DND-41 (cell line): ENCODE measurements at places on chromosomes 5 and 9.

- no peak overlapping the region for H3K27ac ChIP-seq
- no peak for DNase-seq
- no peak overlapping the region for H3K4me3 ChIP-seq
- H3K4me1 ChIP-seq = no peaks in the 10 kb centered on the region
Measured at GRCh38 chr9:95598236-95598635, 81.5 kb upstream of the PTCH1 start.

DNA sequence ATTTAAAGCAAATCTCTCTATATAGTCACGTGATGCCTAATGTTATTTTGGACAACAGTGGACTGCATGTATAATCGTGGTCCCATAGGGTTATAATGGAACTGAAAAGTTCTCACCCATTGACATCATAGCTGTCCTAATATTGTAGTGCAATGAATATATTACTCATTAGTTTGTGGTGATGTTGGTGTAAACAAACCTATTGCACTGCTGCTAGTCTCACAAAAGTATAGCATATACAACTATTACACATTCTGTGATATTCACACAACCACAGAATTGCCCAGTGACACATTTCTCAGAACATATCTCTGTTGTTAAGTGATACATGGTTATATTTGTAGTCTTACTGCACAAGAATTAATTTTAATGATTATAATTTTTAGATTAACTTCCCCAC is 37.7 kb downstream of the IPO11 start:
- peaks cover 54% of the 10 kb centered on the region for H3K36me3 ChIP-seq
- H3K4me1 ChIP-seq = no peaks in the 10 kb centered on the region
- no peak overlapping the region for H3K4me3 ChIP-seq
- no peaks in the 10 kb centered on the region for H3K27me3 ChIP-seq
- no peak for DNase-seq
- no peak overlapping the region for H3K27ac ChIP-seq

- no peaks in the 10 kb centered on the region for H3K36me3 ChIP-seq
- H3K4me3 ChIP-seq = no peak overlapping the region
- no peaks in the 10 kb centered on the region for H3K4me1 ChIP-seq
- no peaks in the 10 kb centered on the region for H3K27me3 ChIP-seq
- DNase-seq = no peak
- H3K27ac ChIP-seq = no peak overlapping the region
Measured at GRCh38 chr5:77305222-77305846, 94.9 kb downstream of the PDE8B start.

GRCh38 chr9:76223749-76224340 is 170.4 kb downstream of the RFK start:
- no peaks in the 10 kb centered on the region for H3K36me3 ChIP-seq
- H3K4me3 ChIP-seq = no peak overlapping the region
- no peak overlapping the region for H3K27ac ChIP-seq
- no peaks in the 10 kb centered on the region for H3K27me3 ChIP-seq

- no peak for DNase-seq
- H3K4me1 ChIP-seq = no peaks in the 10 kb centered on the region
- no peaks in the 10 kb centered on the region for H3K36me3 ChIP-seq
Measured at GRCh38 chr5:72134226-72134899, 27.1 kb downstream of the MAP1B start.

DNA sequence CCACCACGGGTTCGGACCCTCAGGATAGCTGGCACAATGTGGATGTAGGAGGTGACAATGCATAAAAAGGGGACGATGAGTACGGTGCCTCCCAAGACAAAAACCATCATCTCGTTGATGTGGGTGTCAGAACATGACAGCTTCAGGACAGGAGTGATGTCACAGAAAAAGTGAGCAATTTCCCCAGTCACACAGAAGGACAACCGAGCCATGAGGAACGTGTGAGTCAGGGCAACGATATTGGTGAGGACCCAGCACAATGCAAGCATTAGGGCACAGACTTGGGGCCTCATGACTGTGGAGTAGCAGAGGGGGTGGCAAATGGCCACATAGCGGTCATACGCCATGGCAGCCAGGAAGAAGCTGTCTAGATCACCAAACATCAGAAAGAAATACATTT is 491 bp downstream of the OR1N1 start:
- DNase-seq = no peak
- H3K27me3 ChIP-seq = peaks cover 8% of the 10 kb centered on the region
- H3K4me3 ChIP-seq = no peak overlapping the region
- H3K27ac ChIP-seq = no peak overlapping the region
- no peaks in the 10 kb centered on the region for H3K36me3 ChIP-seq

DNA sequence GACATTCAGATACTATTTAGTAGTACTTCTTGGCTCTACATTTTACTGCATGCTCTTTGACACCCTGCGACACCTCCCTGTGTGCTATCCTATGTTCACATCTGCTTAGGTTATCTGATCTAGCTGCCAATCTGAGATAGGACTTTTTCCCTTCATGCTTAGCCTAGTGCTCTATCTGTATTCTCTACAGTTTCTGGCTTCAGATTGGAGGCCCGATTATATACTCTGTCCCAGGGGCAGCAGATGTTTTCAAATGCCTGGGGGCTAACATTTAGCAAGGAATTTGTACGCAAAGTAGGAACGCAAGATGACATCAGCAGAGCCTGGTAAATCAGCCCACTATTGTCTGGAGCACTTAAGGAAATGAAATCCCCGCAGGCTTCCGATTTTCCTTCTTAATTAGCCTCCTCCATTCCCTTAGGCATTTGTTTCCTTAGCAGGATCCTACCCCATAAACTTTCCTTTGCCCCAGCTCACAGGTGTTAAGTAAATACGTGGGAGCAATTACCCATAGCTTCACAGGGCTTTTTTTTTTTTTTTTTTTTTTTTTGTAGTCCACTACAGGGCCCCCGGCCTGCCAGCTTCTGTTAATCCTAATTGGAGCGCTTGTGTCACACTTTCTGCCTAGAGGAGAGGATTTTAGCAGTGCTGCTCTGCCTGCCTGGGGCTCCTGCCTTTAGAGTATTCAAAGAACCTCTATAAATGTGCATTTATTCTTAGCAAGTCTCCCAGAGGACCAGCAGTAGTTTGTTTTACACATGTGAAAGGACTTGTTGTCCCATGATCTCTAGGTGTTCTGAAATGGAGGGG is 61.1 kb upstream of the LPAR1 start:
- no peak for DNase-seq
- no peak overlapping the region for H3K4me3 ChIP-seq
- no peaks in the 10 kb centered on the region for H3K4me1 ChIP-seq
- no peaks in the 10 kb centered on the region for H3K27me3 ChIP-seq
- H3K27ac ChIP-seq = no peak overlapping the region

DNA sequence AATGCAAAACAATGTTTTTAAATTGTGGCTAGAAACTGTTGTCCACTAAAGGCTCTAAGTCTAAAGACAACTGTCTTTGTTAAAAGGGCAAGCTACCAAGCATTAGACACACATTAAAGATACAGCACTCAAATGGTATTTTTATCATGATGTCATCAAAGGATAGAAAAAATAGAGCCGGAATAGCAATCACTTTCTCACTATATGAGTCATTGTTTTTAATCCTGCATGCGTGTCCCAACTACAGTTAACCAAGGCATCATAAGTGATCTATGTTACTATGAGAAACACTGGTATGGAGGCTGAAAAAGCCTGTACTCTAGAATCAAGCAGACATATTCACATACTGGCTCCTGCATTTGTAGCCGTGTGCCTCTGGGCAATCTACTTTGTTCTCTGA is 1.9 kb upstream of the PJA2 start:
- H3K27me3 ChIP-seq = no peaks in the 10 kb centered on the region
- no peak for DNase-seq
- no peaks in the 10 kb centered on the region for H3K36me3 ChIP-seq
- H3K4me1 ChIP-seq = peaks cover 27% of the 10 kb centered on the region
- no peak overlapping the region for H3K4me3 ChIP-seq
